AG04449 (cell line): ENCODE measurements at places on chromosomes 2 and 18.

GRCh38 chr18:55369346-55369745 is 218.6 kb downstream of the TCF4 start:
- DNase-seq, result no peak

- no peak for DNase-seq
Observed at GRCh38 chr2:51011254-51011653, 20.7 kb downstream of the NRXN1 start.

- DNase-seq, result no peak
Observed at GRCh38 chr2:119208791-119209203, 14.8 kb upstream of the STEAP3 start.

DNA sequence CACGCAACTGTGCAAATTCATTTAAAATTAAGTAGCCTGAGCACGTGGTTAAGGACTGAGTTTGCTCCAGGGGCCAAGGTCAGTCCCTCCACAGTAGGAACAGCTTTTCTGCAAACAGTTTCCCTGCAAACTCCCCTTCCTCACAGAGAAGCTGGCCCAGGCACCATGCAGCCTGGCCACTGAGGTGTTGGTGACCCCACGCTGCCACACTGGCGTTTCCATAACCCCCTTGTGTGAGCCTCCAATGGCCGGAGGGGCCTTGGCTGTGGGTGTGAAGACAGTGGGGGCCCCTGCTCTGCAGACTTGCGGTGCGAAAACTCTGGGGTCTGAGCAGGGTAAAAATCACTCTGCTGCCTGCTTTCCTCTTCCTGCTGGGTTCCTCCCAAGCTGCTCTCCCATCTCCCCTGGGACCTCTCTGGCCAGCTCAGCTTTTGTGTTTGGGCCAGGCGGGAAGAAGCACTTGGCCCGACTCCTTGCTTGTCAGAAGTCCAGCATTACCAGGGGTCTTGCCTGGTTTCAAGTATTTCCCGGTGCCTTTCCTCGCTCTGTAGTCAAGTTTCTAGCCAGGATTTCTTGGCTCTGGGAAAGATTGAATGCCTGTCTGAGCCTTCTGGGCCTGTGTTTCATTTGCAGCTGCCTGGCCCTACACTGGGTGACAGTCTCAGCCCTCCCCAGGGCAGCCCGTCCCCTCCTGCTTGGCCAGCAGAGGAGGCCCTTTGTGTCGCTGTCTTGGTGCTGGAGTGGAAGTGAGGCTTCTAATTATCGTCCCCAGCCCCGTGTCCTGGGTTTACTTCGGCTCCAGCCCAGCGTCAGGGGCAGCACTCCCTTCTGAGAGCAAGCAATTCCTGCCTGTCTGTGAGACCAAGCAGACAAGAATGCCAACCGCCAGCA is 131.4 kb upstream of the SLC1A4 start:
- DNase-seq, result no peak

GRCh38 chr2:20516291-20516645 is 69.4 kb downstream of the RHOB start:
- DNase-seq, result no peak

DNA sequence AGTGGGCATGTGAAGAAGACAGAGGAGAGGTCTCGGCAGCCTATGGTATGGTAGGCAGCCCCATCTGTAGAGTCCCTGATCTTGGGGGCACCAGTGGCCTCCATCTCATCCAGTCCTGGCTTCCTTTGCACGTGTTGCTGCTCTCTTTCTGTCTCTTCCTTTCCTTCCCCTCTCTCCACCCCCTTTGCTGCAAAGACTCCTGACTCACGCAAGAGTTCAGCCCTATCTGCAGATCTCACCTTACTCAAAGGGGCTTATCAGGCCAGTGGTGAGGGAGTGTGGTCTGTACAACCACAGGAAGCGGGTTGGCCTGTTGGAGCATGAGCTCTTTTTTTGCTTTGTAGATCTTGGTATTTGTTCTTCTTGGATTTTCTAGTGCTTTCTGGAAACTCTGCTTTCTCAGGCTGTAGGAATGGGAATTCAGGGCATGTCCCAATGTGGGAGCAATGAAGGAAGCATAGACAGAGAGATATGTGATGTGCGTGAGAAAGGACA is 14.6 kb upstream of the NT5DC4 start:
- no peak for DNase-seq
